ENCODE measurements at places on chromosomes 3 and 15.

DNA sequence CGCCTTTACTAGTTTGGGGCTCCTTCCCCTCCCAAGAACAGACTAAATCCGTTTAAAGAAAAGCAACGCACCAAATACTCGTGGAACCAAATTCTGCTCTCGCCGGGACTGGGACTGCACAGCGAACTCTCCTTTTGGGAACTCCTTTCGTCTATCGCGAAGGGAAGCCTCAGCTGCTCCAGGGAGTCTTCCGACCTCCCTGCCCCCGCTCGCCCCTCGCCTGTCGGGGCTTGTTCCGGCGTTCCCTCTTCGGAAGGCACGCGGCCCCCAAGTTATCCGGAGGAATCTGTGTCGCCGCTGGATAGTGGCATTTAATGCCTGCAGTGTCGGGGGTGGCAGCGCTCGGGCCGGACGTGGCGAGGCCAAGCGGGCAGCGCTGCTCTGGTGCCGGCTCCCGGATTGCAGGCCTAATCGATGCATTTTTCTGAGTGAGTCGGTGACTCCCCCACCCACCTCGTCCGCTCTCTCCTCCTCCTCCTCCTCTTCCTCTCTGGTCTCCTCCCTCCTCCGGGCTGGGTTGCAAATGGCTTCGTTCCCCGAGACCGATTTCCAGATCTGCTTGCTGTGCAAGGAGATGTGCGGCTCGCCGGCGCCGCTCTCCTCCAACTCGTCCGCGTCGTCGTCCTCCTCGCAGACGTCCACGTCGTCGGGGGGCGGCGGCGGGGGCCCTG is at the start of gene TRIM71:
Gene TRIM71 (plus strand): TSS at position 440 of the 671 bp plus-strand sequence. CDS start 84 bp downstream, at position 524.
- DNase-seq: peak; percentile 63

GRCh38 chr3:124635169-124635539 is 95.1 kb upstream of the UMPS start:
- no peak for DNase-seq

- DNase-seq: no peak
Measured at GRCh38 chr3:21790466-21790865, 39.5 kb upstream of the ZNF385D start.

GRCh38 chr15:82133251-82133650 is 87.4 kb upstream of the MEX3B start:
- no peak for DNase-seq

DNA sequence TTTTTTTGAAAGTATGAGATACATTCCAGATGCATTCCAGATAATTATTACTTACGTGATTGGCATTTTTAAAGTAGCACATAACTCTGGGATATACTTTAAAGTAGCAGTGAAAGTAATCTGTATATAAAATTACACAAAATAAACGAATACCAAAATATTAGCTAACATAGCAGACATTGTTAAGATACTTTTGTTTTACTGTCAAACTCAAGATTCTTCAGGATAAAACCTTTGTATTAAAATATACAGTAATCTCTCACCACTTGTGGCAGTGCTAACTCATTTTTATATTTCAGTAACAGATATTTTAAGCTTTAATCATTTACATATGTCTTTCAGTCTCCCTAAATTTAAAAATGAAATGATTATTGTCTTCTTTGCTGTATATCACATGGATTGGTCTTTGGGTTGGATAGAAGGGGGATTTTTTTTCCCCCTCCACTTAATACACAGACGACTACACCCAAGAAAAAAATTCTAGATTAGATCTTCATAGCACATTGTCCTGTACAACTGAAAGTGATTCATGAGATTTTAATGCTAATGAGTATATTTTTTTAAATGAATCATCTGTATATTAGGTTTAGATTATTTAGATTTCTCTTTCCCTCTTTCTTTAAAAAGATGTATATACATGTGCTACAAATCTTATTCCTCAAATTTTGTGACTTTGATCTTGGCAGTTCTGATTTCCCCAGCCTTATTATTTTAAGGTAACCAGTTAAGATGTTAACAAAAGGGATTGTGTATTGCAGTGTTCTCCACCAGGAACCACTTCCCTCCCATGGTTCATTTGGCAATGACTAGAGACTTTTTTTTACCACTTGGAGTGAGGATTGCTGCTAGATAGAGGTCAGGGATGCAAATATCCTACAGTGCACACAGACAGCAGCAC is 24.5 kb upstream of the EBLN2 start:
- no peak for DNase-seq

- no peak for DNase-seq
Measured at GRCh38 chr15:74907163-74907870, 666 bp upstream of the FAM219B start.

DNA sequence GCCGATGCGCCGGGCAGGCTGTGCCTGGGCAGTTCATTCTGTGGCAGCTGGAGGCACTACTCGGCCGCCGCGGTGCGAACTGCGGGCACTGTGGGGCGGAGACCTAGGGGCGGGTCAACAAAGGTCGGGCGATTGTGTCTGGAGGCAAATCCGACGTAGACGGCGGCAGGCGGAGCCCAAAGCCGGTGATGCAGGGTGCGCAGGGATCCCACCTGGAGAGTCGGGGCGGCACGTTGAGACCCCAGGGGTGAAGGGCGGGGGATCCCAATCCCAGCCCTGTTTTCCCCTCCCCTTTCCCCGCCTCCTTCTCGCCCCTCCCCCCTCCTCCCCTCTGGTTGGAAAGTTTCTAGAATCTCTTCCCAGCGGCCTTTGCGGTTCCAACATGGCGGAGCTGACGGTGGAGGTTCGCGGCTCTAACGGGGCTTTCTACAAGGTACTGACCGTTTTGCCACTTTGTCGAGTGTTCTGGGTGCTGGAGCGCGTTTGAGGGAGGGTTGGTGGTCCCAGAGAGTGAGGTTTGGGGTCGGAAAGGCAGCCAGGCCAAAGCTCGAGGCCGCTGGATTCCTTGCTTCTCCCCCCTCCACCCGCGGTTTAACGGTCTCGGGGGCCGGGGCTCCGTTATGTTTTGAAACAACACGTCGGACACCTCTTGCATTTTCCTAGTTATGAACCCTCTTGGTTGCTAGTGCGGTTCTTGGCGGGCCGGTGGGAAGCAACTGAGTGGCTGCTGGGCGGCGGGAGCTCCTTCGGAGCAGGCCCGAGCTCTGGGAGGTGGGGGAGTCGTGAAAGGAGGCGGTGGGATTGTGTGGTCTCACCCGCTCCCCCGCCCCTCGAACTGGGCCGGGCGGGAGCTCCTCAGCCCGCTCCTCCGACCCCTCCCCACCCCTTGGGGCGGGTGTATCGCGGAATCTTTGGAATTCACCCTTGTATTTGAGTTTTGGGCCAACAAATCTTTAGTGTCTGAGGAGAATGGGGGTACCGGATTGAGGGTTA is at the start of gene FXR1:
Gene FXR1 (plus strand): TSS at position 367 of the 993 bp plus-strand sequence. CDS start 16 bp downstream, at position 383.
- DNase-seq: peak; percentile 94

GRCh38 chr3:58153371-58153770 is 57.4 kb downstream of the DNASE1L3 start:
- no peak for DNase-seq

DNA sequence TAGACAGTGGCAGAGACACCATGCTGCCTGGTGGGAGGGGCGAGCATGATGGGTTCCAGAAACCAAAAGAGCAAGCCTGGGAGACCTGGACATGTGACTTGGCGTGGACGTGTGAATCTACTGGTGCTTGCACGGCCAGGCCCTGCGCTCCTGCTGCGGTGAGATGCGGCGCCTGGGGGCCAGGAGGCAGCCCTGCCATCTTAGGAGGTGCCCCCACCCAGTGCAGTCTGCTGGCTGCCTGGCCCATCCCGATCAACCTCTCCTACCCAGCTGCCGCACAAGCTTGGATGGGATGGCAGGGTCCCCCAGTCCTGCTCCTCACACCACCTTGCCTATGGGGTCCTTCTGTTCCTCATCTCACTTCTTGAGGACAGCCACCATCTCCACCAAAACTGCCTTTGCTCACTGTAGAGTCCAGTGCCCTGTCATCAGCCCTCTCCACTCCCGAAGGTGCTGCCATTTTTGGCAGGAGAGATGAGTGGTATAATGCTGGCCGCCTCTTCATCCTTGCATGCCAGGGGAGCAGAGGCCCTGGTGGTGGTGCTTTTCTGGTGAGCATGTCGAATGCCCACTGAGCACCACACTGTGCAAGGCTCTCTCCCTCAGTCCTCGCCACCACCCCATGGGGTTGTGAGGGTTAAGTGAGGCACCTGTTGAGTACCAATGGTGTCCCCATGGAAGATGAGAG is 3.1 kb upstream of the ABTB1 start:
- no peak for DNase-seq

- DNase-seq: no peak
Measured at GRCh38 chr15:43086551-43086950, 19.3 kb downstream of the UBR1 start.

DNA sequence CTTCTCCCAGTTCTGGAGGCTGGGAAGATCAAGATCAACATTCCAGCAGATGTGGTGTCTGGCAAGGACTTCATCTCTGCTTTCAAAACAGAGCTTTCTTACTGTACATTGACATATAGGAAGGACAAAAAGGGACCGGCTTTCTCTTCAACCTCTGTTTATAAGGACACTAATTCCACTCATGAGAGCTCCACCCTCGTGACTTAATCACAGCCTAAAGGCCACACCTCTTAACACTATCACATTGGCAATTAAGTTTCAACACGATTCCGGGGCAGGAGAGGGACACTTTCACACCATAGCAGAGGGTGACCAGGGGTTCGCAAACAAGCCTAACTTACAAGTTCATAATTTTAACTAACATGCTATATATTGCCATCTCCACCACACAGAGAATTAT is 231.5 kb downstream of the MAGI1 start:
- DNase-seq: no peak
